ENCODE measurements at places on chromosomes 13 and 19.

GRCh38 chr19:7000333-7000732 is 20.9 kb downstream of the MBD3L2B start:
- no peak for DNase-seq

GRCh38 chr13:25725104-25725503 is 326.7 kb downstream of the SHISA2 start:
- no peak for DNase-seq

DNA sequence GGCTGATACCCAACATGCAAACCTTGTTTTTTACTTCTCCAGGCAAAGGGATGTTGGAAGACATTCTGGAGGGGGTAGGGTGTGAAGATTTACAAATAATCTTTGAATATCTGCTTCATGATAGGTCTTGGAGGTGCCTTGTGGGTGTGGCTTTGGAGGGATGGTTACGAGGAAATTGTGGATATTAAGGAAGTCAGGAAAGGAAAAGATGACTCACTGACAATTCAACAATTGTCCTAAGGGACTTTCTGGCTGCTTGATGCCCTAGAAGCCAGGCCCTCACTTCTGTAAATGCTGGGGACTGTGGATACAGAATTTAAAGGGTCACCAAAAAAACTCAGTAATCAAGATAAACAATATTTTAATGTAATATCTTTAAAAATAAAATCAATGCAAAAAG is 37.4 kb upstream of the ZNF527 start:
- no peak for DNase-seq

DNA sequence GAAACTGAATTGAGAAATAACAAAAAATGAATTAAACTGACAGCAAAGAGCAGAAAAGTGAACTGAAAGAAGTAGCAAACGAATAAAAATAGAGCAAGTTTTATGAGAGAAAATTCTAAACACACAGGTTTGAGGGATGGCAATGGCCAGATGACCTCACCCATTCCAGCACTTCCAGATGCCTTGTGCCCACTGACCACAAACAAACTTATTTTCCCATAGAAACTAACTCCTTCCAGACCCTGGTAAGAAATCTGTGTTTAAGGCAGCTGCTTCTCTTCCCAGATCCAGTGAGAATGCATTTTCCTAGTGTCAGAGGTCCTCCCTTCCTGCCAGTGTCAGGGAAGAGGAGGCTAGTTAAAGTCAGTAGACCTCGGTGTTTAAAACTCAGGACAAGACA is 51.7 kb downstream of the RXFP2 start:
- no peak for DNase-seq

DNA sequence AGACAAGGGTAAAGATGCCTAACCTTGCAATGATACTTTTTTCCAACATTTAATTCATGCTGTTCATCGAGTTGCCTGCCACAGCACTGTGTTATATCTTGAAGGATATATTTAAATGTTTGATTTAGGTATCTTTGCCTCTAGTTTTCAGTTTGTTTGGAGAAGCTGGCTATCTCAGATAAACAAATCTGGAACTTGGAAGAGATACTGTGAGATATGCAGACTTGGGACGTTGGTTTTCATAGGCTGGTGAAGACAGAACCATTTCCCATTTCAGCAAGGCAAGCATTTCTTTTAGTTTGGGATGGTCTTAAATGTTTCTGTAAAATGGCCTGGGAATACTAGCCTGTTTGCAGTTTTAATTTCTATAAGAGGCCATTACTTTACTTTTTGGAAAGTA is 3.3 kb downstream of the RNASEH2B start:
- DNase-seq, result no peak

DNA sequence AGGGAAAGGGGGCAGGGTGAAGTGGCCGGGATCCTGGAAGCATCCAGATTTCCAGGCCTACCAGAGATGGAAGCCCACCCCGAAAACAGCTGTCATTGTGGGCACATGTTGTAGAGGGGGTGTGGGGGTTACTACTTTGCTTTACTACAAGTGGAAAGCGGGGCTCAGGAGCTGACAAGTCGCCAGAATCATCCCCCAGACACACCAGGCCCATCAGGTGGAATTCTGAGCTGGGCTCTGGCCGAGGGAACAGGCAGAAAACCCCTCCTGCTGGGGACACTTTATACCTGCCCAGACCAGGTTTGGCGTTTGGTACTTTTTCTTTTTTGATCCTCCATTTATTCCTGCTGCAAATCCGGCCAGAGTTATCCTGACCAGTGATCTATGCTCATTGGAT is 3.8 kb downstream of the CDX2 start:
- no peak for DNase-seq

DNA sequence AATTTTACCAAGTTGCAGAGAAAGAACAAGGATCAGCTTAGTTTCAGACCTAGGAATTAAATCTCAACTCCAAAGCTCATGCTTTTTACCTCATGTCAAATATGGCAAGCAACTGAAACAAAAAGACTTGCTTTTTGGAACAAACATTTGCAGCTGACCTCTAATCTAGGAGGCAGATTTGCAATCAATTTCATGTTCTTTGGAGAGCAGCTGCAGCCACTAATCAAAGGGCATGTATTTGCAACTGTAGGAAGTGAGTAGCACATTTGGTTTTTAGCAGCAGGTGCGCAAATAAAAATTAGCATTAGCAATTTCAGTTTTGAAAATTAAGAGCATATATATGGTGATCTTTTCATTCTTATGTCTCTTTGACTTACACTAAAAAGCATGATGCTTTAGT is 459.3 kb upstream of the SLC10A2 start:
- no peak for DNase-seq

GRCh38 chr13:33367926-33368325 is 82.4 kb upstream of the STARD13 start:
- no peak for DNase-seq

DNA sequence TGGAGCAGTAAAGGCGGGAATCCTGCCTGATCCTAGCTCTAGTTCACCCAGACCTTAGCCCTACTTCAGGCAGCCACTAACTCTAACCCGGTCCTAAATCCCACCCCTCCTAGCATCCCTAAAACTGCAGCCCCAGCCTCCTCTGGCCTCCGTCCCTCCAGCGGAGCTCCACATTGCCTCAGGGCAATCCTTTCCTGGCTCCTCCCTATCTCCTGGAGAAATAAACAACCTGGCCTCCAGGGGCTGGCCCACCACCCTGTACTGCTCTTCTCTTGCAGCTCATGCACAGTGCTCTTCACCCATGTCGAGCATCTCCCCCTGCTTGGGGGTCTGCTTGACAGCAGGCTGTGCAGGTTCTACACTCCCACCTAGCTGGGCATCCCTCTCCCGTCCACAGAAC is 6.7 kb downstream of the POU2F2 start:
- DNase-seq, result no peak

DNA sequence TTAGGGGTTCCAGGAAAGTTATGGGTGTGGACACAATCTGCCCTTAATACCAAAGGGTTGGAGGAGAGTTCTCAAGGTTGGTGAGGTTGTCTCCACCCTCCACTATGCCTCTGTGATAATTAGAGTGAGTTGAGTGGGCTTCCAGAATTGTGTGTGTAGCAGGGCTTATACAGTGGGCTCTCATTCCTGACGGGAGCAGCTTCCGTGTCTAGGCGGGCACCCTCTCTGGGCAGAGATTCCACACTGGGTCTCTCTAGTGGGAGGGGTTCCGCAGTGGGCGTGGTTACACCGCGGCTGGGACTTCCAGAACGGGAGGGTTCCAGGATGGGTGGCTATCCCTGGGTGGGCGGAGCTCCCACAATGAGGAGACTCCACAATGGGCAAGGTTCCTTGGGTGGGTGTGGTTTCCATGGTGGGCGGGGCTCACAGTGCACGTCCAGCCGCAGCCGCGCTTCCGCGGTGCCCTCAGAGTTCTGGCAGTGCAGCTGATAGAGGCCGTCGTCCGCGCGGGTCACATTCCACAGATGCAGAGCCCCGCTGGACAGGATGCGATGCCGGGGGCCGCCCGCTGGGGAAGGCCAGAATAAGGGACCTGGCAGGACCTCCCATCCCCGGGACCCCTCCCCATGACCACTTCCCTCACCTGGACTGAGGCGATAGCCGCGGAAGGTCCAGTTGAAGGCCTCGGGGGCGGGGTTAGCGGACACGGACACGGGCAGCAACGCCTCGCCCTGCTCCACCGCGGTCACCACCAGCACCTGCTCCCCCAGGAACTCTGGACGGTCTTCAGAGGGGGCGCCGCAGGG is 8.4 kb downstream of the NPHS1 start:
- DNase-seq, result no peak

GRCh38 chr13:22801402-22802003 is 379.3 kb upstream of the SGCG start:
- no peak for DNase-seq

GRCh38 chr19:16588824-16589577 is 16.8 kb upstream of the SLC35E1 start:
- DNase-seq, result no peak

DNA sequence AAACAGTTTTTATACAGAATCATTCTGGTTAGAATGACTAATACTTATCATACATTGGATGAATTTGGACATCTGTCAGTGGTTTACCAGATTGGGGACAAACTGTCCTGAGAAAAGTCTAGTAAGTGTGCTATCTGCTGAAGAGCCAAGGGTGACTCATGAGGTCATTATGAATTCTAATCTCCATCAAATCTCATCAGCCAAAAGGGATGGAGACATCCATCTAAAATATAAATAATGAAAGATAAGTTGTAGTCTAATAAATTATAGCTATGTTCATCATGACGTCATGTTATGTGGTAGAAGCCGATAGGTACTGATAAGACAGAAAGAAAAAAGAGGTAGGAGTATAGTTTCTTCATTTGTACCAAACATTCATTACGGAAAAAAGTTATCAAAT is 804.4 kb downstream of the PCDH9 start:
- no peak for DNase-seq

GRCh38 chr19:50482271-50482855 is 5.7 kb upstream of the GARIN5A start:
- no peak for DNase-seq

DNA sequence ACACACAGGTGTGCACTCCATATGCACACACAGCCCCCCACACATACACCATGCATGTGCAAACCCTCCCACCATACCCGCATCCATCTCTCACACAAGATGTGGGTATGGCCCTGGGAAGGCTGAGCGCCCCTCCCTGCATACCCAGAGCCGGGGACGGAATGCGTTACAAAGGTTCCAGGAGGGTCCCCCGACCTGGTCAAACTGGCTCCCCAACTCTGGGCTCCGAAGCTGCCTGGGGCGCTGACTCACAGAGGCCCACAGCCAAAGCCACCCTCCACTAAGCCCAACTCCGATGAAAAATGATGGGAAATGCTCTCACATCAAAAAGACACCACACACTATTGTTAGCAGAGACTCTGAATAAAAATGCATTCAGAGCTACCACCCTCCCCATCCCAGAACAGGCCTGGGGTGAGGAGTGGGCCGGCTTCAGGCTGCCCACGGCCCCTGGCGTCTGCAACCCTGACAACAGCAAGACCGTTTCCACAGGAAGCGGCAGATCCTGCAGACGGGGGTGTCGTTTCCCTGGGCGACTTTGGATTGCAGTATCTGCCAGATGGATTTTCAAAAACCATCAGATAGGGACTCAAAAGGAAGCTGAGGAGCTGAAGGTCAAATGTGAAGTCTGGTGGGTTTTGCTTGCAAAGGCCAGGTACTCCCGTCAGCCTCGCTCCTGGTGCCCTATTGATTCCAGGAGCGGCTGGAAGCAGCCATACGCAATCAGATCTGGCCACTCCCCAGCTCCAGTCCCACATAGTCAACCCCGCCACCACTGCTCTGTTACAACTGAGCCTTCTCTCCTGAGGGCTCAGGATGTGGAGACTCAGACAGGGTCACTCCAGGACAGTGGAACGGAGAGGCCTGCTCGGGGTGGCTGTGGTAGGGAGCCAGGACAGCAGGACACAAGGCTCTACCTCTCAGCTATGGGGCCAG is 14.3 kb downstream of the PEPD start:
- no peak for DNase-seq

- no peak for DNase-seq
These were observed 237.9 kb downstream of the NALCN start for GRCh38 chr13:101178406-101178805.

DNA sequence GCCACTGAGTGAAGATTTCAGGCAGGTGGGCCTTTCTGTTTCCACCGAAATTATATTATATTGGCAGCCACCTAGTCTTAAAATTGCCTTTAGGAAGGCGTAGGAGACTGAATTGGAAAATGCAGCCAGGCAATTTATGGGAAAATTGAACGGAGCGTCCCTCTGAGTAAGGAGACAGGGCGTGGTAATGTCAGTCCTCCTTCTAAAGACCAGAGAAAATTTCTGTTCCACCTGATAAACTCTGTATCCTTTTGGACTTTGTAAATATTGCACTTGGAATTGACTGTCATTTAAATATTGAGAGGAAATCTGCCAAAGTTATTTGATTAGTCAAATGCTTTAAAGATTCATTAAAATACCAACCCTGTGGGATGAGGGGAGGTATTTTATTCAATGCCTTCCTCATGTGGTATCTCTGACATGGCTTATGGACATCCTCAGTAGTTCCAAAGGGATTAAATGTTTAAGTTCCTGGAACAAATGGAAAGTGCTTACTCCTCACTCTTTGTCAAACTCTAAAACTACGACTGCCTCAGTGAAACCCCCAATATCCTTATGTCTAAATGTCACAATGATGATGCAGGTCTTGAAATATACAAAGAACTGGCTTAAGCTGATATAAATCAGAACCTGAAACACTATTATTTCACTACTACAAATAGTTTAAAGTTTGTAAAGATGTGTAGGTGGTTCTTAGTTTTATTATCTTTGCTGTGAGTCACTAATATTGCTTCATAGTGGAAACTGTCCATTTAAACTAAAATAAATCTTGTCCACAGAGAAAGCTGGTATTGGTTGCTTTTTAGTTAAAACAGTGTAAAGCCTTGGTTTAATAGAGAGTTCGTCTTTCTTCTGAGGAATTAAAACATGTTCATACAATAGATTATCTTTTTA is 203.2 kb downstream of the FGF14 start:
- DNase-seq, result no peak

DNA sequence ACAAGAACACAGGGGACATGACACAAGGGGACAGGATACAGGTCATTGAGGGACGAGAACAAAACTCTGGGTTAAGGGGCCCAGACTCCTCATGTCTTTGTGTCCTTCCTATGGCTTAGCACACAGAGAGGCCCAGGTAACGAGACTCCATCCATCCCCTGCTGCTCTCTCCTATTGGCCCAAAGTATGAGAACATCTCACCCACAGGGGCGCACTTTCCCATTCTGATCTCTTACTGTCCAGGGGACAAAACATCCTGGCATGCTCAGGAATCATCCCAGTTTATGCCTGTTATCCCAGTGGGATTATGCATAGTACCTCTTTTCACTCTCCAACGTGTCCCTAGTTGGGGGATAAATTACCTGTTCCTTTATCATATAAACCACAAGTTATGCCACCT is 19.2 kb downstream of the C13orf42 start:
- no peak for DNase-seq

All from CD4-positive, alpha-beta memory T cell (primary cell).